ENCODE measurements at places on chromosomes 3 and 15. TPM values are rescaled to one million over a fixed set of nuclear protein-coding genes. Genes with fewer than 3 reads are reported as not detected.
A peak's percentile ranks its signal among the peaks of the same experiment; 100 is the strongest.

GOLGA8G gene
- total RNA-seq, result not detected

- peaks cover 25% of the 10 kb centered on the region for H3K27me3 ChIP-seq
- no peak overlapping the region for H3K27ac ChIP-seq
- no peaks in the 10 kb centered on the region for H3K36me3 ChIP-seq
Measured at GRCh38 chr15:57927091-57927631, 138.3 kb downstream of the ALDH1A2 start.

DNA sequence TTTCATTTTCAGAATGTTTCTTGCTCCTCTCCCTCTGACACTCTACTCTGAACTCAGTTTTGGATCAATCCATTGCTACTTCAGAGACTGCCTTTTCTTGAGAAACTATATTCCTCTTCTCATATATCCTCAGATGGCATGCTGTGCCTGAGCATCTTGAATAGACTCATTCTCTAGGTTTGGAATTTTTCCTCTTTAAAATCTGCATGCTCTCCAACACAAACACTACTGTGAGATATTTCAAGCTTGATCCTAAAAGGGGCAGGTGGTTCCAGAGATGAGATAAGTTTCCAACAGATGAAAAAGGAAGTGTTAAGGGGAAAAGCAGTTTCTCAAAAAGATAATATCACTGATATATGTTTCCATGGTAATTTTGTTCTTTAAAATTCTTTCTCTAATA is 742.2 kb upstream of the EPHA6 start:
- no peaks in the 10 kb centered on the region for H3K36me3 ChIP-seq

DNA sequence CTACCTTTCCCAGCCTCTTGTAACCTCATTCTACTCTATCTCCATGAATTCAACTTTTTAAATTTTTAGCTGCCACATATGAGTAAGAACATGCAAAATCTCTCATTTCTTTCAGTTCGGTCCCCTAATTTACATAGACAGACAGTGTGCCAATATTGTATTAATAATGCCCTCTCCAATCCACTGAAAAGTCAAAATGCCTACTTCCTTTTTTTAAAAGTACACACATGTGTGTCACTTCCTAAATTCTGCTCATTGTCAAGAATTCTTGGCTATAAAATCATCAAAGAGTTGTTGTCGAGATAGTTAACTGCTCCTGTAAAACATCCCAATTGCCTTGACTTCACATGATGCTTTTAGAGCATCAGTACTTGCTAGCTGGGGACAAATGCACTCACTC is 84.2 kb upstream of the IL12A start:
- H3K4me3 ChIP-seq, result no peak overlapping the region
- H3K27ac ChIP-seq, result no peak overlapping the region
- H3K27me3 ChIP-seq, result peaks cover 20% of the 10 kb centered on the region
- no peak for DNase-seq

CYFIP1 gene
- total RNA-seq, result 34.0 TPM

- H3K27ac ChIP-seq, result no peak overlapping the region
- no peaks in the 10 kb centered on the region for H3K4me1 ChIP-seq
- H3K4me3 ChIP-seq, result no peak overlapping the region
- H3K36me3 ChIP-seq, result no peaks in the 10 kb centered on the region
Measured at GRCh38 chr15:38021259-38021658, 86.8 kb downstream of the TMCO5A start.

GRCh38 chr15:31457631-31458526 is 131.2 kb downstream of the KLF13 start:
- H3K4me1 ChIP-seq, result peaks cover 37% of the 10 kb centered on the region
- H3K36me3 ChIP-seq, result peaks cover 2% of the 10 kb centered on the region
- H3K27ac ChIP-seq, result peak overlapping the region; percentile 87

VGLL3 gene
- total RNA-seq, result not detected

DNA sequence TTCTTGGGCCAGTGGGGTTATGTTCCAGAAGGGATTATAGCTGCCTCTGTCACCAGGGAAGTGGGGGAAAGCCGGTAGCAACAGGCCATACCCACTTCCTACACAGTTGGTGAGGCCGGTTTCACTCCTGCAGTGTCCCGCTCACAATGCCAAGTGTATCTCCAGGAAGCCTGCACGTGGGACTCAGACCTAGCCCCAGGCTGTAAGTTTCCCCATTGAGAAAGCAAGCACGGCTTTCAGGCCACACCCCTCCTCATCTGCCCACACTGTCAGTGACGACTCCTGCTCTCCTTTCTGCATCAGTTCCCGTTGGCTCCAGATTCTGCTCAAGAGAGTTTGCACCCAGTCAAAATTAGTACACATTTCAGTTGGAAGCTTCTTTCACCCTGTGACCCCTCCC is 51.6 kb upstream of the CPOX start:
- peak; percentile 8 for DNase-seq
- H3K4me3 ChIP-seq, result no peak overlapping the region
- peaks cover 14% of the 10 kb centered on the region for H3K27me3 ChIP-seq
- no peak overlapping the region for H3K27ac ChIP-seq

DNA sequence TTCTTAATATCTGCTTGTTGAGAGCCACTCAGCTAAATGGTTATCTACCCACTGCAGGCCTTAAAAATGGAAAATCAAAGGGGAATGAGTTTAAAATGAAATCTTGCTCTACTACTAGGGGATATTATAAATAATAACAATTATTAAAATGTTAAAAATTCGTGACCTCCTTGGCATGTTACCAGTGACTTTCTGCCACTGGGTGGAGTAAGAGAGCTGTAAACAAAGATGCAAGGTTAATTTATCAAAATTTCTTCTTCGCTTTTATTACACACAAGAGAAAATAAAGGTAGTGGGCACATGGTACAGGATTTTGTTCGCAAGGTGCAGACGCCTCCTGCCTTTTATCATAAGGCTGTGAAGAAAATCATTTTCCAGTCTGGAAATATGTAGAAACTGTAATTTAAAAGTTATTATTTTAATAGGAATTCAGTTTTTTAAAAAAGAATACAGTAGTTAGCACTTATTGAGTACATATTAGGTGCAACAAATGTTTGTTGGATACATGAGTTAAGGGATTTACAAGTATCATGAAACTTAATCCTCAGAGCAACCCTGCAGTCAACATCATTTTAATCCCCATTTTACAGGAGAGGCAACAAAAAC is 272.6 kb downstream of the SUCLG2 start:
- no peak overlapping the region for H3K27ac ChIP-seq
- no peaks in the 10 kb centered on the region for H3K27me3 ChIP-seq
- peaks cover 35% of the 10 kb centered on the region for H3K36me3 ChIP-seq
- DNase-seq, result peak; percentile 35
- peaks cover 14% of the 10 kb centered on the region for H3K4me1 ChIP-seq
- H3K4me3 ChIP-seq, result no peak overlapping the region

WDR93 gene
- total RNA-seq, result not detected

Data from activated naive CD4-positive, alpha-beta T cell treated with anti-CD3 and anti-CD28 coated beads for 36 hours (primary cell).